ENCODE measurements at places on chromosomes 12 and 14.

DNA sequence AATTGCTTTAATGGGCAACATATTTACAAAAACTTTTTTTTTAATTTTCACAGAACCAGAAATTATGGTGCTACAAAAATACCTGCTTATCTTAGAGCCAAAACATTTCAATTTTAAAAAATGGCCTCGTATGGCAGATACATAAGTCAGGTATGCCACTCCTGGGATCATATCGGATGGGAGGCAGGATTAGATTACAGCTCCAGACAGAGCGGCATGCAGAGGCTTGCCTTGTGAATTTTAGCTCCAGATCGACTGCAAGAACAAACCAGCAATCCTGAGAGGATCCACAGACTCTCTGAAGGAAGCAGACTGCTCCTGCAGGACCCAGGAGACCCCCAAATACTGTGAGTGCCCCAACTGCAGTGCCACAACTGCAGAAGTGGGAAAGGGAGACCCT lies 169.3 kb upstream of the AMIGO2 start:
- DNase-seq: no peak

DNA sequence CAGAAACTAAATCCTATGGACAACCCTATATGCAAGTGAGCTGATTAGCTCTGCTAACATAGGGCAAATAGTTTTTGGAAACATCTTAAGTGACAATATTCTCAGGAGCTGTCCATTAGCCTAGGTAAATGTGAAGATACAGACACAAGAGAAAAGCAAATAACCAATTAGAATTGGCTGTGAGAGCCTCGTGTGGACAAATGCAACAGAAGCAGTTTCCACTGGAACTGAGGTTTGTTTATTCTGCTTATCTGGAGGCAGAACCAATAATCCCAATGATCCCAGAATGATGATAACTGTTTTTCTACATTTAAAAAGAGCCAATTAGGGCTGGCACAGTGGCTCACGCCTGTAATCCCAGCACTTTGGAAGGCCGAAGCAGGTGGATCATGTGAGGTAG lies 43.2 kb upstream of the YAF2 start:
- DNase-seq: no peak

GRCh38 chr12:102426599-102427542 lies 53.5 kb downstream of the IGF1 start:
- DNase-seq: no peak

- no peak for DNase-seq
Observed at GRCh38 chr12:12927211-12928079, 24.5 kb downstream of the GPRC5D start.
